Fibroblast of skin of right biceps (primary cell): ENCODE measurements at places on chromosomes 4 and X.

GRCh38 chrX:22882543-22882942 is 117.2 kb upstream of the DDX53 start:
- DNase-seq, result no peak

DNA sequence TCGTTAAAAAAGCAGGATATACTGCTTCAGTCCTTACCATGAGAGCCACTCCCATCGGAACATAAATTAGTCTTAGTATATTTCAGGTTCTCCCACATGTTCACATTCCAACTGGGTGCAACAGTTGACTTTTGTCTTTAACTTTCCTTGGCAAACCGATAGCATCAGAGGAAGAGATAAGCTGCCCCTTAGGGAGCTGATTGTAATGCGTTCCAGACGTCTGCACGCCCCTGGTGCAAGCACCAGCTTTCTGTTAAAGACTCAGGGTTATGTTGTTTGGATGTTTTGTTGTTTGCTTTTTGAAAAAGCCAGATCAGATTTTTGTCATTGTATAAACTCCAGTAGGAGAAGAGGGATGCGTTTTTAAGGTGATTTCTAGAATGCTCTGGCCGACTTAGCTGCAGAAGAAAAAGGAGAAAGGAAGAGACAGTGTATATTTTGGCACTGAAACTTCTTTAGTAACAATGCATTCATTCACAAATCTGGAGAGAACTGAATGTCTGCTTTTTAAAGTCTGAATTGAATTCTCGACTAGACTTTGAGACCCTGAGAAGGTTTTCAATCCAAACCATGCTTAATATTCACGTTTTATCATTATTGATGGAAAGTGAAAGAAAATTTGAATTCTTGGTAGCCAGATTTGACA is 160.9 kb downstream of the CBR4 start:
- peak; percentile 60 for DNase-seq

GRCh38 chr4:84920617-84921016 is 45.9 kb downstream of the WDFY3 start:
- peak; percentile 75 for DNase-seq

DNA sequence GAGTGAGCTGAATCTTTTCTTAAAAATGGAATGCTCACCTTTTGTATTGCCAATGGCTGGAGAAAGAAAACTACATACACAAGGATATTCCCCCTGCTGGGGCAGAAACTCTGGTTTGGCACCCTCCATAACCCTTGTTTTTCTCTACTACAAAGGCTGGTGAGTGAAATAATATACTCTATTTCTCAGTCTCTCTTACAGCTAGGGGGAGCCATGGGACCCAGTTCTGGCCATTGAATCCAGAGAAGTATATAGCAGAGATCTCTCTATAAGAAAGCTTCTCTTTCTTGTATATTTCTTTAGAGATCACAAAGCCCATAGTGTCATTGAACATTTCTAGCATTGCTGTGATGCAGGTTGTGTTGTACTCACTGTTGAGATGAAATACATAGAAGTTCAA is 49.8 kb downstream of the SMPX start:
- DNase-seq, result no peak

- no peak for DNase-seq
These were observed 158.9 kb downstream of the KDM6A start for GRCh38 chrX:45031830-45032378.

DNA sequence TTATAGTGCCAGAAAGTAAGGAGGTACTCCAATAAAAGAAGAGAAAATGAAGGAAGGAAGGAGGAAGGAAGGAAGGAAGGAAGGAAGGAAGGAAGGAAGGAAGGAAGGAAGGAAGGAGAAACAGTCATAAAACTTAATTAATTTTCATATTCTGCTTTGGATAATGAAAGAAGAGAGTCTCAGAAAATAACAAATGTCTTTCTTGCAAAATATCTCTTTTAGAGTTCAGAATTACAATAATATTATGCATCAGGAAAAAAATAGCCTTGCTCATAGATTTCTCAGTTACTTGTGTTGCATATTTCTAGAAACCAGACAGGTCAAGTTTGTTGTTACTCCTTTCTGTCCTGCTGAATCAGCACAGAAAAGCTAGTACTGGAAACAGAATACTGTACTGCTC is 130.1 kb upstream of the DKK2 start:
- DNase-seq, result no peak

GRCh38 chr4:122777846-122778673 is 45.6 kb downstream of the BBS12 start:
- DNase-seq, result peak; percentile 98
